ENCODE measurements at places on chromosomes 2 and 18.

GRCh38 chr2:6845312-6845711 lies 20.4 kb downstream of the CMPK2 start:
- DNase-seq: peak; percentile 27

DNA sequence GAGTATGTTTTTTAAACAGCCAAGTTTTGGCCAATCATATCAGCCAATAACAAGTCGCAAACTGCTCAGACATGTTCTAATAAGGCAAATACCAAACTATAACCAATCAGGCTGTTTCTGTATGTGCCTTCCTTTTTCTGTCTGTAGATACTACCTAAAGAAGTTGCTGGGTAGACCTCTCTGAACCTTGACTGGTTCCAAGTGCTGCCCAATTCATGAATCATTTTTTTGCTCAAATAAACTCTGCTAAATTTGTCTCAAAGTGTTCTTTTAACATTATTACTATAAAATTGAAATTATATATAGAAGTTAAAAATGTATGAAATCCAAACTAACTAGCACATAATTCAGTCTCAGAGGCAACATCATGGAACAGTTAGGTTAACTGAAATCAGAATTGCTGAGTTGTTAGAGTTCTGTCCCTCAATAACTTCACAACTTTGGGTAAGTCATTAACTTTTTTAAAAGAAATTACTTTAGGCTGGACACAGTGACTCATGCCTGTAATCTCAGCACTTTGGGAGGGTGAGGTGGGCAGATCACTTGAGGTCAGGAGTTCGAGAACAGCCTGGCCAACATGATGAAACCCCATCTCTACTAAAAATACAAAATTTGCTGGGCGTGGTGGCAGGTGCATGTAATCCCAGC lies 4.9 kb upstream of the TTC21B start:
- DNase-seq: no peak

- DNase-seq: no peak
Measured at GRCh38 chr2:15841776-15842560, 98.4 kb upstream of the MYCN start.

GRCh38 chr2:37489041-37489456 lies 144.6 kb downstream of the QPCT start:
- DNase-seq: no peak

GRCh38 chr2:85760371-85760770 lies 6.6 kb downstream of the ATOH8 start:
- no peak for DNase-seq

DNA sequence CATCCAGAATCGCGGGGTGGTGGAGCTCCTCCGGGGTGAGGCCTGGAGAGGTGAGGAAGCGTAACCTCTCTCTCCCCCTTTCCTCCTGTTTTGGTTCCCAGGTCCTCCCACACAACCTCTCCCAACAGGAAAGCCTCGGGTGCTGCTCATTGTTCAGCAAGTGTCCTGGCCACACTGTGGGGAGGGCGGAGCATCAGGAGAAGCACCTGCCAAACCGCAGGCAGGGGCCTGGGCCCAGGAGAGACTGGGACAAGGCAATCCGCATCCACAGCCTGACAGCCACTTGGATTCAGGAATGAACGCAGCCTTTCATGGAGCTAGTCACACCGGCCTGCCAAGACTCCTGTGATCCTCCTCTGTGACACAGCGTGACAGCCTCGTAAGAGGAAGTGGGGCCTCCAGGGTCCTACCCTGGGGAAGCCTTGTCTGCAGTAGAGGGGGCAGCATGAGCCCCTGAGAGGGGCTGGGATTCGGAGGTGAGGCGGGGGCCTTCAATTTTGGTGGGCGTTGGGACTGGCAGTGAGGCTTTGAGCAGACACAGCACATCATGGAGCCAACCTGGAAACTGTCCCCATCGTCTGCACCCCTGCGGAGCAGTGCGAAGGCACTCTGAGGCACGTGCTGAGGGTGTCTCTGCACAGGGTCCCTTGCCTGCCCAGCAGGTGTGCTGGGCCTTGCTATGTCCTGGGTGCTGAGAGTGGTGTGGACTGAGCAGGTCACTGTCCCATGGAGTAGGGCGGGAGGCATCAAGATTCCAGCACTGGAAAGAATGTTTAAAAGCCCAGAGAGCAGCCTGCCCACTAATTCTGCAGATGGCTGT lies 62.2 kb downstream of the EDAR start:
- no peak for DNase-seq

Measured in neural progenitor cell (in vitro differentiated cells).